ENCODE measurements at places on chromosomes 7 and 10. TPM values are rescaled to one million over a fixed set of nuclear protein-coding genes. Genes with fewer than 3 reads are reported as not detected.

Gene GPER1
- 4.9 TPM for polyA plus RNA-seq

DNA sequence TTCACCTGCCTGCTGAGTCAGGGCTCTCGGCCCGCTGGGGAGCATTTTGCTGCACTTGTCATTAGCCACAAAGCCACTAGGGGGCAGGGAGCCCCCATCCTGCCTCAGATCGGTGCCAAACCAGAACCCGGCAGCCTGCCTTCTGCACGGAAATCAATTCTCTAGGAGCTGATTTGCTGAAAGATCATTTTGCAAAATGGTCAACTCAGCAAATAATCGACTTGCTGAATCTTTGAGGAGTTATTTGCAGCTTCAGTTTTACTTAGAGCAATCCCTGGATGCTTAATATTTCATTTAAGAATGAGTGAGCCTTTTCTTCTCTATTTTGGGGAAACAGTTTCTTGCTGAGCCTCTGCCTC, 1.7 kb upstream of the GIMAP8 start:
- peak; percentile 67 for DNase-seq

Gene MSS51
- 2.5 TPM for polyA plus RNA-seq

GRCh38 chr10:73379064-73379748, 20.5 kb upstream of the CFAP70 start:
- no peak for DNase-seq

DNA sequence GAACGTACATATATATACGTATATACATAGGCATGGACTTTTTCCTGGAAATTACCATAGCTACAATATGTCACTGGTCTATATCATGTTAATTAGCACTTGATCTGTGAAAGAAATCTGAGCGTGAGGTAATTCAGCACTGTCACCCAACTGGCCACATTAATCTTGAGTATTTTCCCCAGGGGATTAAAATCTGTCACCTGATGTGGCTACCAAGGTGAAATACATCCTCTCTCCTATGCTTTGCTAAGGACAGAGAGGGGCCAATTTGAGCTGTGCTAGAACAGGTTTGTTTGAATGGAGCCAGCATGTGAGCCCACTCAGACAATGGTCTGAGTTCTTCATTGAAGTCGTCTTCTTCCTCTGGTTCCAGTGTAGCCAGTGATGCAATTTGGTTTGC, 33.3 kb downstream of the CYCS start:
- no peak for DNase-seq

Gene CTNNA3
- 2.1 TPM for polyA plus RNA-seq

Gene RTKN2
- 11.2 TPM for polyA plus RNA-seq

DNA sequence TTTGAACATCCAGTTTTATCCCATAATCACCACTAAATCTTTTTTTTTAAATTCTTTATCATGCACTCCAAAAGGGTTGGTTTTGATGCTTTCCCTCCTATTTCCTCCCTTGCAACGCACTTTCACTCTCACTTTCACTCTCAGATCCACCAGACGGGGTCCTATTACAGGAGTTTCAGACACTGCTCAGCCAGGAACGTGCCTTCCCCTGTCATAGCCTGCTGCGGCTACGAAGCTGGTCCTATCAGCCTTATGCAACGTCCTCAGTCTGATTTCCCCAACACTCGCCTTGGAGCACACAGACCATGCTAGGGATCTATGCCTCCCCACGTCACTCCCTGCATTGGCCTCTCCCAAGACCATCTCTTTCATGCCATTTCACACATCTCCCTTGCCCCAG, 23.4 kb downstream of the ZPBP start:
- DNase-seq = no peak

GRCh38 chr7:71498381-71498780, 366.4 kb downstream of the GALNT17 start:
- no peak for DNase-seq

DNA sequence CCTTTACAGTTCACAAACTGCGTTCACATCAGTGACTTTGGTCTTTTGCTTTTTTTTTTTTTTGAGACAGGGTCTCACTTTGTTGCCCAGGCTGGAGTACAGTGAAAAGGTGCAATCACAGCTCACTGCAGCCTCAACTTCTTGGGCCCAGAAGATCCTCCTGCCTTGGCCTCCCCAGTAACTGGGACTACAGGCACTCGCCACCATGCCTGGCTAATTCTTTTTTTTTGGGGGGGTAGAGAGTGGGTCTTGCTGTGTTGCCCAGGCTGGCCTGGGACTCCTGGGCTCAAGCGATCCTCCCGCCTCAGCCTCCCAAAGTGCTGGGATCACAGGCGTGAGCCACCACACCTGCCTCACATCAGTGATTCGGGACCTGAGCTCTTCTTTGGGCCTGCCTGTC, 35.7 kb upstream of the UNCX start:
- DNase-seq = no peak

Gene CYP3A4
- 0.39 TPM for polyA plus RNA-seq

- no peak for DNase-seq
Observed at GRCh38 chr10:50501478-50501877, 122.3 kb downstream of the SGMS1 start.

DNA sequence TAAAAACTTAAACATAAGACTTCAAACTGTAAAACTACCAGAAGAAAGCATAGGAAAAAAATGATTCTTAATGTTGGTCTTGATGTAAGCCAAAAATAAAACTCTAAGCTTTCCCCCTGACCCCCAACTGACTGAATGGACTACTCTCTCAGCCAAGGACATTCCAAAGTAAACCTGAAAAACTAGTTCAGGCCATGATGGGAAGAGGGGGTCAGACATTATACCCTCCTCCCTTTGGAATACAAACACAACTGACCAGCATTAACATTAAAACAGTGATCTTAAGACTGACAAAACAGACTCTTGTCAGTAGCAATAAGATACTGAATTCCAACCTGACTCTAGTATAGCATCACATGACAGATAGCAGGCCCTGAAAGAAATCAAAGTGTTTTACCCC, 13.5 kb upstream of the LRGUK start:
- DNase-seq = no peak

DNA sequence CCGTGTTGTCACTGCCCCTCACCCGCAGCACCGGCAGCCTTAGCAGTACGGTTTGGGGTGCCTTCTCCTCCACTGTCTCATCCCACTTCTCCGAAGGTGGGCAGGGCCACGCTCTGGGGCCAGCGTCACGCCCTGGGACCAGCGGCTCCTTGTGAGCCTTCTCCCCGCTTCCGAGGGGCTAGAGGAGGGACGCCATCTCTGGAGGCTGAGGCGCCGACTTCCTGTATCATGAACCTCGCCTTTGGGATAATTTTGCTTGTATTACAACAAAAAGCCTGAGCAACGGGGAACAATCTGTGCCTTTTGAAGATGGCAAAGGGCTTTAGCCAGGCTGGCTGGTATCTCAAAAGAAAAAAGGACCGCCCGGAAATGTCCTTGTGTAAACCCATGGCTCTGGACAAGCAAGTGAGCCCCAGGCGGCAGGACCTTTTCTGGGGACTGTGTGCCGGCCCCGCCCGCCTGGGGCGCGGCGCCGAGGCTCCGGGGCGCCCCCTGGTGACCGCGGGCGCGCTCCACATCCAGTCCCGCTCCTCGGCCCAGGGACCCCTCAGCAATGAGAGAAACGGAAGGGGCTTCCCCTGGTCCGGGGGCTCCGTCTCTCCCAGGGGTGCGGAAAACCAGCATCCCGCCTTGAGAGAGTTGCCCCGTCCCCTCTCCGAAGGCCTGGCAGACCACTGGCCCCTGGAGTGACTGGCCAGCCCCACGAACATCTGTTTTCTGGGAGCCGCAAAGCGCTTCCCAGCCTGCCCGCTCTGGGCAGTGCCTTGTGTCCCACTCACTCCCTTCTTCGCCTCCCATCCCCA, 3.8 kb downstream of the DEPP1 start:
- peak; percentile 49 for DNase-seq

DNA sequence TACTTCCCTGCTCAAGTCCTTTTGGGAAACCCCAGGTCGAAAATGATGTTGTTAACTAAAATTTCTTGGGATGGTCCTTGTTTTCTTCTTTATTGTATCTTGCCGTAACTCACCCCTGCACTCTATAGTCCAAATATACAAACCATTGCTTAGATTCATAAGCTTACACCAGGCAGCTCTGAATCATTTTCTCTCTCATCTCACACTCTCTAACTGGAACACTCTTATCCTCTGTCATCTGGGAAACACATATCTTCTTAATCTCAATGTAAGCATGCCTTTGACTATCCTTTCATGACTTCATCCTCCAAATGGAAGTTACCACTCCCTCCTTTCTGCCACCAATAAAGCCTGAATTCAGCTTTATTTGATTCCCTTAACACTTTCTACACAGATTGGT, 175.8 kb upstream of the ANK3 start:
- no peak for DNase-seq

GRCh38 chr10:49596493-49596809, 13.7 kb upstream of the SLC18A3 start:
- no peak for DNase-seq

Gene MKX
- polyA plus RNA-seq = 0.09 TPM

DNA sequence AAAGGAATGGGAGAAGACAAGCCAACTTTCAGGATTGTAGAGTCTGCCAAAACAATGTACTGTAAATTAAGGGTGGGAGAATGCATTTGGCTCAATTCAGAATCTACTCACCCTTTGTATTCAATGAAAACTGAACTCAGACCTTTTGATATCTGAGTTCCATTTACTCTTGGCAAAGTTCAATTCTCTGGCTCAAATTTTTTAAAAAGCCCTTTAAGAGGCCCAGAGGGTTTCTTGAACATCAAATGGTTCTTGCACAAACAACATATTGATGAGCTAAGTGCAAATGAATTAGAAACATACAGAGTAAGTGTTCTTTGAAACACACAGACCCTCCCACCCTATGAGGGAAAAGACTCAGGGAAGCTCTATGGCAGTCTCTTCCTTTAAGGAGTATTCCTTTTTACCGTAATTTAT, 5.2 kb upstream of the XPNPEP1 start:
- DNase-seq = no peak

DNA sequence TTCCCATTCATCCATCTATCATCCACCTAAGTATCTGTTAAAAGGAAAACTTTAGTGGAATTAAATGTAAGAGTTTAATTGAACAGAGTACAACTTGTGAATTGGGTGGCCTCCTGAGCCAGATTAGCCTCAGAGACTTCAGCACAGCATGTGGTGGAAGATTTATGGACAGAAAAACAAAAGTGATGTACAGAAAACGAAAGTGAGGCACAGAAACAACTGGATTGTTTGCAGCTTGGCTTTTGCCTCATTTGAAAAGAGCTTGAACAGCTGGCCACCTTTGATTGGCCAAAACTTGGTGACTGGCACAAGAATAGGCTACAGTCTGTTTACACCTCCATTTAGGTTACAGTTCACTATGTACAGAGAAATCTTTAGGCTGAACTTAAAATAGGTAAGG, 1463.4 kb upstream of the CELF2 start:
- DNase-seq = no peak

- DNase-seq = no peak
Observed at GRCh38 chr7:124261710-124262109, 228.8 kb upstream of the TMEM229A start.

Gene C10orf67
- polyA plus RNA-seq = 2.0 TPM

Gene IL2RA
- not detected for polyA plus RNA-seq

- no peak for DNase-seq
Observed at GRCh38 chr10:132468651-132469050, 68.9 kb upstream of the INPP5A start.

- no peak for DNase-seq
Observed at GRCh38 chr10:62511238-62511637, 137.1 kb downstream of the ZNF365 start.

Gene LIPF
- polyA plus RNA-seq = 0.22 TPM

GRCh38 chr7:92706563-92706962, 116.4 kb upstream of the FAM133B start:
- DNase-seq = no peak

DNA sequence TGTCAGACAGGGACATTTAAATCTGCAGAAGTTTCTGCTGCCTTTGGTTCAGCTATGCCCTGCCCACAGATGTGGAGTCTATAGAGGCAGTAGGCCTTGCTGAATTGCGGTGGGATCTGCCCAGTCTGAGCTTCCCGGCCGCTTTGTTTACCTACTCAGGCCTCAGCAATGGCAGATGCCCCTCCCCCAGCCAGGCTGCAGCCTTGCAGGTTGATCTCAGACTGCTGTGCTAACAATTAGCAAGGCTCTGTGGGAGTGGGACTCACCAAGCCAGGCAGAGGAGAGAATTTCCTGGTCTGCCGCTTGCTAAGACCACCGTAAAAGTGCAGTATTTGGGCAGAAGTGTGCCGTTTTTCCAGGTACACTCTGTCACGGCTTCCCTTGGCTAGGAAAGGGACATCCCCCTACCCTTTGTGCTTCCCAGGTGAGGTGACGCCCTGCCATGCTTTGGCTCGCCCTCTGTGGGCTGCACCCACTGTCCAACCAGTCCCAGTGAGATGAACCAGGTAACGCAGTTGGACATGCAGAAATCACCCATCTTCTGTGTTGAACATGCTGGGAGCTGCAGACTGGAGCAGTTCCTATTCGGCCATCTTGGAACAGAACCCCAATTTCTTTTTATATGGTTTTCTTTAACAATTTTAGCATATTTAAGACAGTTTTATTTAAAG, 28.4 kb upstream of the VWDE start:
- DNase-seq = no peak

DNA sequence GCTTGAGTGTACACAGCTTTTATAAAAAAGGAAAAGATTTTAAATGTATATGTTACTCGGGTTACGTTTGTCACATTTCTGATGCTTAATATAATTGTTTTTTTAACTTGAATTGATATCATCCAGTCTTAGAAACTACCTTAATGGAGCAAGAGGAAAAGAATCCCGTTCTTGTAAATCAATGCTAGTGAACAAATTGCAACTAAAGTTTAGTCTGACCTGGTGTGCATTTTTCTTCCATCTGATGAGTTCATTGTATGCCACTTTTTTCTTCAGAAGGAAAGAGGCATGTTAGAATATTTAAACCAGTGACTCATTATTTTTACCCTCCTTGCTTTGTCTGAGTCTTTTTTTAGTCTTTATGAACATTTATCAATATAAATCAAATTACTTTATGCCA, 34.7 kb downstream of the NET1 start:
- DNase-seq = no peak

Gene PRPS1L1
- not detected for polyA plus RNA-seq

- DNase-seq = no peak
Observed at GRCh38 chr10:102334101-102334500, 61.4 kb upstream of the NFKB2 start.

- no peak for DNase-seq
Observed at GRCh38 chr10:47039562-47039913, 128.3 kb downstream of the PTPN20 start.

- no peak for DNase-seq
Observed at GRCh38 chr10:71973777-71974488, 9.7 kb downstream of the CHST3 start.

Gene CD36
- polyA plus RNA-seq = 15.0 TPM

Gene PDE1C
- 6.1 TPM for polyA plus RNA-seq

Gene FAM237B
- polyA plus RNA-seq = 0.36 TPM

Gene CHST15
- polyA plus RNA-seq = 21.6 TPM

DNA sequence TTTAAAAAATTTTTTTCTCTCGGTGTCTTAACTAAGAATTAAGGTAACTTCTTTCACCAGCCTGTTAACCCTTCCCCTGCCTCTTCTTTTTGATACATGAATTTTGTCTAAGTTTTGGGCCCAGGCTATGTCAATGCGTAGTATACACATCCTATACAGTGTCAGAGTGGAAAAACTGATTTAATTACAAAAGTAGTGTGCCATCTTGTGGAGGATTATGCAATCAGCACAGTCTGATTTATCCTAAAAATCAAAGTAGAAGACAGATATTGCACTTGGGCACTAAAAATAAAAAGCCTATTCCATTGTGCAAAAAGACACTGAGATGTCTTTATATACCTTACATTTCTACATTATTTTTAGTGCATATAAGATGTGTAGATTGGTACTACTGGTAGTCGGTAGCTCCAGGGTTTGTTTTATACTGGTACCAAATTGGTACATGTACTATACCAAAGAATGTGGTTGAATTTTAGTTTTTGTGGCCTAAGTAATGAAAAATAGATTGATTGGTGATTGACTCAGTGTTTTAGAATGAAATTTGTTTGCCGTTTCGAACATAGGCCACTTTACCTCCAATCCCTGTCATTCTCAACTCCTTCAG, 96.6 kb downstream of the MKLN1 start:
- DNase-seq = no peak
